Activated CD8-positive, alpha-beta memory T cell treated with anti-CD3 and anti-CD28 coated beads, Interleukin-2, amount 50 U/mL, for 4 hours (primary cell): ENCODE measurements at places on chromosomes 5 and 9.

- DNase-seq, result no peak
Measured at GRCh38 chr5:57232293-57233033, 58.6 kb downstream of the GPBP1 start.

DNA sequence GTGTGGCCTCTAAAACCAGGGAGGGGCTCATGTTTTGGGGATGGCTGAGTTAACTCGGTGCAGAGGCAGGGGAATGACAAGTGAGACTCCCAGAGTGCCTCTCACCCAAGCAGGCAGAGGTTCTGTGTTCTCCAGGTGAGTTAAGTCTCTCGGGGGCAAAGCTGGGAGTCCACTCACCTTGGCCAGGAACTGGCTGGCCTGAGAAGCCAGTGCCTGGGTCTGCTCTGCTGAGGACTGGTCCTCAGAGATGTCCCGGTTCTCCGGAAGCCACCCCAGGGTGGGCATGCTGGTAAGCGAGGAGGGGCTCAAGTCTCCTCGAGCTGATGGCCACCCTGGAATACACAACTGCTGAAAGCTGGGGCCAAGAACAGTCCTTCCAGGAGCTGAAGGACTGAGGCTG is 20.4 kb downstream of the AKNA start:
- no peak for DNase-seq

GRCh38 chr9:128254855-128255759 is 20.7 kb downstream of the GOLGA2 start:
- peak; percentile 60 for DNase-seq

GRCh38 chr9:36217256-36217968 is 26.7 kb downstream of the CLTA start:
- DNase-seq, result no peak

DNA sequence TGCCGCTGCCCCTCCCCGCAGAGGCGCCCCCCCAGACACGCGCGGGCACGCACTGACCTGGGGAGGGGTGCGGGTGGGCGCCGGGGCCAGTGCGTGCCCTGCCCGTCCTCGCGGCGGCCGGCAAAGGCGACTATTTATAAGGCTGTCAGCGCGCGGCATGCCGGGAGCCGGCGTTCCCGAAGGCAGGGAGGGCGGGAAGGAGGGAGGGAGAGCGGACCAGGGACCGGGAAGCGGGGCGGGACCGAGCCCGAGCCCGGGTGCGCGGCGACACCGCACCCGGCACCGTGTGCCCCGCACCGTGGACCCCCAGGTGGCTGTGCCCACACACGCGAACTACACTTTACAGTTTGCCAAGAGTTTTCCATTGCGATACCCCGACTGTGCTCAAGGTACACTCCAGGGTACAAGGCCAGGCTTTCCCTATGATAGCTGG is at the start of gene AK1:
Gene AK1, minus strand, starts transcription at position 110 of the 433 bp plus-strand sequence. CDS start 3,058 bp downstream, outside the sequence.
- no peak for DNase-seq

- no peak for DNase-seq
Measured at GRCh38 chr5:102975457-102976182, 144.3 kb downstream of the GIN1 start.
